Stimulated activated CD8-positive, alpha-beta memory T cell treated with anti-CD3 and anti-CD28 coated beads, Interleukin-15, amount 100 ng/mL, for 24 hours (primary cell): ENCODE measurements at places on chromosomes 5 and 9.

DNA sequence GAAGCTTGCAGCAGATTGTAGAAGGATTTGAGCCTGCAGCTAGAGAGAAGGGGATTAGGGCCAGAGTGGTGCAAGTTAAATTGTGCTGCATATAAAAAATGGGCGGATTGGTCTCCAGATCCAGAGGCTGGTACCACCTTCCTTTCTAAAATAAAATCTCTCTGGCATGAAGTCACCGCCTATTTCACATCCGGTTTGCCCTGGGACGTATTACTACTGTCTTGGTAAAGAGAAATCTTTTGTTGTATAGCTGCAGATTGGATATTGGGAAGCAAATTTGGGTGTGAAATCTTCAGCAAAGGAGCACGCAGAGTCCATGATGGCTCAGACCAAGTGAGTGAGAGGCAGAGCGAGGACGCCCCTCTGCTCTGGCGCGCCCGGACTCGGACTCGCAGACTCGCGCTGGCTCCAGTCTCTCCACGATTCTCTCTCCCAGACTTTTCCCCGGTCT lies at the start of gene GABRA1:
GABRA1 (plus strand) TSS at position 180 of the 451 bp plus-strand sequence. CDS start 2,691 bp downstream, outside the sequence.
- DNase-seq, result no peak

GRCh38 chr9:130089141-130089540 lies 35.4 kb downstream of the GPR107 start:
- no peak for DNase-seq

DNA sequence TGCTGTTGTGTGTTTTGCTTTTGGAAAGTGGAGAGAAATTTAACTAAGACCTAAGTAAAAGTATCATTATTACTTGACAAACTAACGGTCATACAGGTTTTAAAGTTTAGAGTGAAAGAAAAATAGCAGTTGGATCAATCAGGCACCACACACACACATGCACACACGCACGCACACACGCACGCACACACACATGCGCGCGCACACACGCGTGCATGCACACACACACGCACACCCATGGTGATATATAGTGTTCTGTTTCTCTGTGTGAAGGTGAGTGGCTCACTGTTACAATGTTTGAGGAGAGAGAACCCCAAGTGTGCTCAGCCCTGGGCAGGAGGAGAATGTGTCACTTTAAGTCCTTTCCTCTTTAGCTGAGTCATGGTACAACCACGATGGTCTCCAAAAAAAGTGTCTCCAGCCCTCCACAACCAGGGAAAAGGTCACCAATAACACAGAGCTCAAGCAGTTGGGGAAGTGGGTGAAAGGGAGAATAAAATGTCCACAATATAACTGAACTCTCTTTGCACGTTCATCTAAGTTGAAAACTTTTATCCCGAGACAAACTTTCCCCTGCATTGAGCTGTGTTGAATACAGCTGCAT lies 3.2 kb downstream of the ZNF366 start:
- DNase-seq, result no peak

- no peak for DNase-seq
These were observed 12.9 kb downstream of the MACROH2A1 start for GRCh38 chr5:135386096-135386495.

DNA sequence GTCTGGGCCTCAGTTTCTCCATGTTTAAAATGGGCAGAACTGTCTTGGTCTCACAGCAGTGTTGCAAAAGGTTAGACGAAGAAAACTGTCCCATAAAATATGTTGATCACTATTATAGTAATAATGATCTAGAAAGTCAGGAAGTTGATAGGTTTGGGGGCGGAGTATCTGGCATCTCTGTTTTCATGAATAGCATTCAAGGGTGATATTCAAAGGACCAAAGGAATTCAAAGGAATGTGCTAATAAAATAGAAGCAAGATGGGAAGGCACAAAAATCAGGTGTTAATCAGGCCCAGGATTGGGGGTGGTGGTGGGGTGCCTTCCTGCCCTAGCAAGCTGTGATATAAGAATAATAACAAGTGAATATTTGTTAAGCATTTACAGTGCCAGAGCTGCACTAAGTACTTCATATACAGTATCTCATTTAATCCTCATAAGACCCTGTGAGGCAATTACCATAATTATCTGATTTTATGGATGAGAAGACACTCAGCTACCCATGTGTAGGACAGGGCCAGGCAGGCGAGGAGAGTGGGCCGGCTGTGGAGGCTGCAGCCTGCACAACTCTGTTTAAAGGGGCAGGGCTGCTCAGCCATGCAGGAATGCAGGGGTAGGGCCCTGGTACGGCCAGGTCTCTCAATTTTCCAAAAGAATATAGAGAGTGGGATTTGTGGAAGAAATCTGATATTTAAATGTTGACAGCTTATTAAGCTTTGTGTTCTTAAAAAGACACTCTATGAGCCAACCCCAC lies 142.0 kb upstream of the PANK3 start:
- no peak for DNase-seq

GRCh38 chr9:6449645-6450044 lies 36.6 kb downstream of the UHRF2 start:
- no peak for DNase-seq
